ENCODE measurements at places on chromosomes 6 and 20.

DNA sequence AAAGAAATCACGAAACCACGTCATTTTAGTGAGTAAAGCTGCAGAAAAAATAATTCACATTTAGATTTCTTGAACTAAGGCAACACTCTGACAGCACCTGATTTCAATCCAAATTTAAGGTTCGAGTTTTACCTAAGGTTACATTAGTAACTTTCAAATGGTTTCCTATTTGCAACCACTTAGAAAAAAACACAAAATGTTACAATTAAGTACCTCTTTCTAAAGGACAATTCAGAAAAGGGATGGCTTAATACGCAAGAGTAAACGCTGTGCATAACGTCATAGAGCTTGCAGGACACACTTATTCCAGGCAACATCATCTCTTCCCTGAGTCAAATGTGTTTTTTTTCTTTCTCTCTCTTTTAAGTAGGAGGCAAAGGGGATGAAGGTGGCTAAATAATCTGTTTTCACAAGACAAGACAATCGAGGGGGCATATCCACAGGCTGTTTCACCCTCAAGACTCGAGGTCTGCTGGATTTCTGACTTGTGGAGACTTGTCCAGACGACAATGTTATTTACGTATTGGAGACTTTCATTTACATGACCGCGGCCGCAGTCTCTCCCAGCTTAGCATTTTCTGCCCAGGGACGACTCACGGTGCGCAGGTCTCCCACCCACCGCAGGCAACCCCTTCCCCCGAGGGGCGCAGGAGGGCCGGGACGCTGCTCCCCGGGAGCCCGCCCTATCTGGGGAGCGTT, 86.0 kb downstream of the SESN1 start:
- DNase-seq, result no peak

GRCh38 chr20:46111028-46111835, 6.9 kb upstream of the CD40 start:
- DNase-seq, result no peak

DNA sequence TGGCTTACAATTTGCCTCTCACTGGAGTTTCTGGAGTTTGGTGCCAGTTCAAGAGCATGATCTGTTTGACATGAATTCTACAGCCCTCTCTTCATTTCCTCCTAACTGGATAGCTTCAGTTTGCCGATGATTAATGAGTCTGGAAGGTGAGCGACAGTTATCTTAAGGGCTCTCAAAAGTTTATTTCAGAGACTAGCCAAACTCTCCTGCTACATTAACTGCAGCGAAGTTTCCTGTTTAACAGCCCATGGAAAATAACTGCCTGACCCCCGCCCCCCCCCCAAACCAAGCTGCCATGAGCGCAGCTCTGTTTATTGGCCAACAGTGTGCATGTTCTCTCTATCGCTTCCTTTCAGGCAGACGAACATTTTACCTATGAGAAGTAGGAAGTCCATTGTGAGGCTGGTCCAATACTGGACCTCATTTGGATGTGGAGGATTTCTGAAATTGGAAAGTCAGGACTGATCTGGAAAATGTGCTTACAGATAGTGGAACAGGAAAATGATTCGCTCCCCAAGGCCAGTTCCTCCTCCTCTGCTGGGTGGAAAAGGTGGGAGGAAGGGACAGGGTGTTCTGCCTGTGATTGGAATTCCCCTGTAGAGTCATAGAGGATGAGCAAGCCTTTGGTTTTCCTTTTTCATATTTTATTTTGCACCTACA, 522.2 kb upstream of the JAG1 start:
- no peak for DNase-seq

DNA sequence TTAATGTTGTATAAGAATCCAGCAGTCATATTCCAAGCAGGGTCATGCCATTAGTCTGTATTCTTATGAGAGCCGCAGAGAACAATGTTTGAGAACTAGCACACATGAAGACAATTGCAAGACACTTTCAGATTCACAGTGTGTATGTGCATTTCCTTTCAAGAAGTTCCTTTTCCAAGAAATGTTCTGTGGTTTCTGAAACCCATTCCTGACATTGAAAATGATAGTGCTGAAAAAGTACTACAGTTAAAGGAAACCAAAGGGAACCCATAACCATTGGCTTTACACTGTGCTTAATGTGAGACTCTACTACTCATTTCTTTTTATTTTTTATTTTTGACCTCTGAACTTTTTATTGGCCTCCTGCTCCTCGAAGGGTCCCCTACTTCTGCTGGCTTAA, 4.2 kb upstream of the CALHM6 start:
- DNase-seq, result no peak

All from HS-27A (cell line).